ENCODE measurements at places on chromosomes 3 and 15. TPM values are rescaled to one million over a fixed set of nuclear protein-coding genes. Genes with fewer than 3 reads are reported as not detected.

GRCh38 chr3:40985195-40985594 is 214.1 kb upstream of the CTNNB1 start:
- DNase-seq = no peak

The SYNPR gene
- not detected for total RNA-seq

DNA sequence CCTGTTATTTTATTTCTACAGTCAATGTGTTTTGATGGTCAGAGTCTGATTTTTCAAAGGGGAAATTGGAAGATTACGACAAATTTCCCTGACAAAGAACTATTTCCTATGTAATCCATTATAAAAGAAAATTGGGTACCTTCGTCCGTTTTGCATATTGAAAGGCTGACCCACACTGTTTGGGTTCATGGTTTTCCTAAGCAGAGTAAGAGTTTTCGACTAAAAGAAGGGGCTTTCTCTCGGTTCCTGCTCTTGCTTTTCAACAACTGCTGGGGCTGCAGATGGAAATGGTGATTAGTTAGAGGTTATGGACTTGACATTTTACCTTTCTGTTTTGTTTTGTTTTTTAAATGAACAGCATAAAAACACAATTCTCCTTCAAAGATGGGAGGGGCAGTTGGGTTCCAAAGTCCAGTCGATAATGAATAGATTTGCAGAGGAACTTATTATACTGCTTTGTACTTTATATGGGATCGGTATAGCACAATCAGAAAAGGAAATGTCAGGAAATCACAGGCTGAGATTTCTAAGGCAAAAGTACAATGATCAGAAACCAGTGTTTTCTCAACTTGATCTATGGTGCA is 978 bp downstream of the KCNMB2 start:
- no peak for DNase-seq

GRCh38 chr15:82047453-82048400 is 1.9 kb upstream of the MEX3B start:
- no peak for DNase-seq

The ABI3BP gene
- not detected for total RNA-seq
